D721Med (cell line): ENCODE measurements at places on chromosomes 7 and 10.

DNA sequence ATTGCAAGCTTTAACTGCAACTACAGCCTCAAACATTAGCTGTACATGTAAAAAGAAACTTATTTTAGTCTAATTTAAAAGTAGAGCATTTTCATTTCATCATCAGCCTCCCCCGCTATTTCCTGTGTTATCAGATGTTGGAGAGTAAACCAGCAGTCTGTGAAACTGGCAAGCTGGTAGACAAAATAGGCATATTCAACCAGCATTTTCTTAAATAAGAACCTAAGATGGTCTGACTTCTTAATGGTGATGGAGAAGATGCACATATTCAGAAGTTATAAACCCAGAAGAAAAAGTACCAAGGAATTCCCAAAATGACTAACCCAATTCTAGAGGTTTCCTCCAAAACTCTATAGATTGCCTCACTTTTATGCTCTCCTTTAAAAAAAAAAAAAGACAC lies 24.9 kb downstream of the PIK3AP1 start:
- no peak for DNase-seq

GRCh38 chr7:53350241-53350640 lies 314.8 kb downstream of the POM121L12 start:
- no peak for DNase-seq

DNA sequence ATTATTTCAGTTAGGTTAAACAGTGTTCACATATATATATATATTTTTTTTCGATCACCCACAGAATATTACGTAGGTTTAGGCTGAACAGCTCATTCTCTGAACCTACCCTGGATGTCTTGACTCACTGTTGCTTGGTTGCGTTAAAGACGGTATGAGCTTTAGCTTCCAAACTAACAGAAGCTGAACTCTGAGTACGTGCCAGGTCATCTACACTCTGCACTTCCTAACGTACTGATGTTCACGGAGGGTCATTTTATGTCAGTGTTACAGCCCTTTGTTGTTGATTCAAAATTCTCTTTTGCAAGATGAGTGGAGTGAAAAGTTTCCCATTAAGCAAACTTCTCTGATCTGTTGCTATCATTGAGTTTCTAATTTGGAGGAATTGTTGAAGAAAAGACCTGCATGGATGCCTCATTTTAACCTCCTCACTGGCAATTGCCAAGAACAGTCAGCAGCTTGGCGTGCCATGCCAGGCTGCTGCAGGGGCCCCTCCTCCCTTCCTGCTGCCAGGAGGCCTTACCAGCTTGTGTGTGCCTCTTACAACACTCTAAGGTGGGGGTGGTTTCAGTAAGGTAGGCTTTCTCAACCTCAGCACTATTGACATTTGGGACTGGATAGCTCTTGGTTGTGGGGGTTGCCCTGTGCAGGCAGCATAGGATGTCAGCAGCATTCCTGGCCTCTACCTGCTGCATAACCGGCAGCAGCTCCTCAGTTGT lies 44.3 kb downstream of the INSYN2A start:
- no peak for DNase-seq

DNA sequence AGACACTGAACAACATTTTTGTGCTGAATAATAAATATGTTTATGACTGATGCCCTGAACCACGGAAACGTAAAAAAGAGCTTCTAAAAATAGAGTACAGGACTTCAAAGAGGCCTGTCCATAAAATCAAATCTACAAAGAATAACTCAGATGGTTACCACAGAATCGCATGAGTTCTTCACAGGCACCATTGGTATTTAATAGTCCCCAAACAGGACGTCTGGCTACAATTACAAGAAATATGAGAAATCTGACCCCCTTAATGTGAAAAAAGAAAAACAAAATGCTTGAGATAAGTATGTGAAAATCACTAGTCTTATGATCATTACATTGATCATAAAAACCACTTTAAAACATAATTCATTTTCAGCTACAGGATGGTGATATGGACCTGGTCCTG lies 20.8 kb downstream of the CYTH3 start:
- DNase-seq = no peak

DNA sequence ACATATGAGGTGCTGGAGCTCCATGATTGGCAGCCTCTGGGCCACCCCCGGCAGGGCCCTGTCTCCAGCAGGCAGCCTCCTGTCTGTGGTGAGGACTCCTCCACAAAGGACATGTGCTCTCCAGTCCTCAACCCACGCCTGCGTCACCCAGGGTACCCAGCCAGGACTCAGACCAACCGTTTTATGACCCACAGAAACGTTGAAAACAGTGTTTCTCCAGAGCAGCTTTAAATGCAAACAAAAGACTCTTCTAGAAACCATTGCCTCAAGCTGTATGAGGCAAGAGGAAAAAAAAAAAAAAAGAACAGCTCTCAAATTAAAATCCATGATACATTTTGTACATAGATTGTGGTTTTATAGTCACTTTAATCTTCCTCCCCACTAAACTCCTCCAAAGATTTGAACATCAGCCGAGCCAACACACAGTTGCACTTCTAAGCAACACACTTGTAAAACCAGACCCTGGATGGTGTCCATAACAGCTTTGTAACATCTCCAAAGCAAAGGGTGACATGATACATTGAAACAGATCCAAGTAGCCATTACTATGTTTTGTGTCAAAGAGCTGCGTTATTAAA lies 175.0 kb upstream of the LYZL2 start:
- no peak for DNase-seq

GRCh38 chr7:100509231-100509630 lies 25.5 kb downstream of the NYAP1 start:
- DNase-seq = no peak

DNA sequence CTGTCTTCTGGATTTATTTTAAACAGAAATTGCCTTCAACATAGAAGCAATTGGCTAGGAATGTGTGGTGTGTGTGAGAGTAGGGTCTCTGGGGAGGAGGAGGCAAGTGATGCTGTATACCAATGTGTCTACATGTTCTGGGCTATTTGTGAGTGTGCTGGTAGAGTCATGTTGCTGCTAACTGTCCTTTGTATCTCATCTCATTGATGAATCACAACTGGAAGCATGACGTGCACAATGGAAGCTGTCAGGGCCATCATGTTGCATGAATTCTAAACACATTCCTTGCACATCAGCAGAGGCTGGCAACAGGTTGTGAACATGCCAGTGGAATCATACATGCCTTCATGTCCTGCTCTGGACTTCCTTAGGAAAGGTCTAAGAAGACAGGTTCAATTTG lies 199.7 kb downstream of the BMPER start:
- DNase-seq = no peak

GRCh38 chr7:5422396-5423305 lies 983 bp downstream of the TNRC18 start:
- peak; percentile 16 for DNase-seq

GRCh38 chr10:61993711-61994401 lies 92.4 kb downstream of the ARID5B start:
- DNase-seq = no peak

DNA sequence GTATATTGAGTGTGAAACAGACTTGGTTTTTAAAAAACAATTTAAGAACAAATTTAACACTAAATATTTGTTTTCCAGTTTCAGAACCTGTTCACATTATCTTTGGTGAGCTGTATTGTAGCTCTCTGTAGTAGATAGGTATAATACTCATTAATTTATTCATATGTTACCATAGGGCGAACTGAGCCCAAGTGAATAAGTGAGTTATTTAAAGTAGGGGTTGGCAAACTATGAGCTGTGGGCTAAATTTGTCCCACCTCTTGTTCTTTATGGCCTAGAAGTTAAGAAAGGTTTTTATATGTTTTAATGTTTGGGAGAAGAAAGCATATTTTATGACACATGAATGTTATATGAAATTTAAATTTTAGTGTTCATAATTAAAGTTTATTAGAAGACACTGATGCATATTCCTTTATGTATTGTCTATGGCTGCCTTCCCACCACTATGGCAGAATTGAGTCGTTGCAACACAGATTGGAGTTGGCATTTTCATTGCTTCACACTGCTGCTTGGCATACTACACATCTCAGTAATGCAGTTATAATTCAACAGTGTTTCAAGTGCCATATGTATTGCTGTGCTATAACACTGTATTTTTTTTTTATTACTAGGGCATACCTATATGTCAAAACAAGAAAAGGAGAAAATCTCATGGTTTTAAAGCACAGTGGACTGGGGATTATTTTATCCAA lies 146.5 kb downstream of the ADK start:
- DNase-seq = no peak

GRCh38 chr7:35761871-35762677 lies 38.8 kb upstream of the SEPTIN7 start:
- DNase-seq = no peak

DNA sequence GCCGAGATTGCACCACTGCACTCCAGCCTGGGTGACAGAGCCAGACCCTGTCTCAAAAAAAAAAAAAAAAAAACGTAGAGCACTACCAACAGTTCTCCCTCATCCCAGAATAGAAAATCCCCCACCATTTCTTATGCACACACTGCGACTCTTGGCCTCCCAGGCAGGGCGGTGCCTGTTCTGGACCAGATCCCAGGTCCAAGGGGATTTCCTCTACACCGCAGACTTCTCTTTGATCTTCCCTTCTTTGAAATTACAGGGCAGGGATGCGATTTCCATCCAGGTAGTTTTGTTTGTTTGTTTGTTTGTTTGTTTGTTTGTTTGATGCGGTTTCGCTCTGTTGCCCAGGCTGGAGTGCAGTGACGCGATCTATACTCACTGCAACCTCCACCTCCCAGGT lies 91.8 kb downstream of the SEPTIN14 start:
- no peak for DNase-seq

- DNase-seq = no peak
These were observed 3.1 kb upstream of the ZNF12 start for GRCh38 chr7:6709808-6710207.

DNA sequence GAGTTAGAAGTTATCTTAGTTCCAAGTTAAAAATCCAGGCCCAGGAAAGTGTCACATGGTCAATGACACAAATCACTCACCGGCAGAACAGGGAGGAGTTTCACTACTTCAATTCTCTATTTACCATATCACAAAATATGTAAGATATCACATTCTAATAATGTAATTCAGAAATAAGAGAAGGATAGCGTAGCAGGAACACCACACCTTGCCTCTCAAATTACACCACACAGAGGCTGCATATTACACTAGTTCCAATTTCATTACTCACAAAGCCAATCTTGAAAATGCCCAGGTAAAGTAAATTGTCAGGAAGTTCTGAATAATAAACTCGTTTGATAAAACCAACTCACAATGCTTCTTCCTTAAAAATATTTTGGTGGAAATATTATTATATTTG lies 169.2 kb downstream of the CTTNBP2 start:
- no peak for DNase-seq

DNA sequence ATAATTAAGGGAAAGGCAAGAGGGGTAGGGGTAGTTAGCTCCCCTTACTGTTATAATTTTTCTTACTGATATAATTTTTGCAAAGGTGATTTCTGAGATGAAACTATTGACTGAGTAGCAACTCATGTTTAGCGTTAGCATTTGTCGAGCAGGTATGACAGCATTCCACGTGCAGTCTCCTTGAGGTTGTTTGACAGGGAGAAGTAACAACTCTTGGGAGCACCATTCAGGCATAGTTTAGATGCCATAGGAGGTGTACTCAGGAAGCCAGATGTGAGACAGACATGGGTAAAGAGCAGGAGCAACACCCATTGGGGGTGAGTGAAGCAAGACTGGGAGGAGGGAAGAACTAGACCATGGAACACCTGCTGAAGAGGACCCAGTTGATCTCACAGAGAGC lies 96.6 kb upstream of the KLF6 start:
- no peak for DNase-seq

- no peak for DNase-seq
These were observed 21.2 kb upstream of the NPS start for GRCh38 chr10:127527891-127528290.

DNA sequence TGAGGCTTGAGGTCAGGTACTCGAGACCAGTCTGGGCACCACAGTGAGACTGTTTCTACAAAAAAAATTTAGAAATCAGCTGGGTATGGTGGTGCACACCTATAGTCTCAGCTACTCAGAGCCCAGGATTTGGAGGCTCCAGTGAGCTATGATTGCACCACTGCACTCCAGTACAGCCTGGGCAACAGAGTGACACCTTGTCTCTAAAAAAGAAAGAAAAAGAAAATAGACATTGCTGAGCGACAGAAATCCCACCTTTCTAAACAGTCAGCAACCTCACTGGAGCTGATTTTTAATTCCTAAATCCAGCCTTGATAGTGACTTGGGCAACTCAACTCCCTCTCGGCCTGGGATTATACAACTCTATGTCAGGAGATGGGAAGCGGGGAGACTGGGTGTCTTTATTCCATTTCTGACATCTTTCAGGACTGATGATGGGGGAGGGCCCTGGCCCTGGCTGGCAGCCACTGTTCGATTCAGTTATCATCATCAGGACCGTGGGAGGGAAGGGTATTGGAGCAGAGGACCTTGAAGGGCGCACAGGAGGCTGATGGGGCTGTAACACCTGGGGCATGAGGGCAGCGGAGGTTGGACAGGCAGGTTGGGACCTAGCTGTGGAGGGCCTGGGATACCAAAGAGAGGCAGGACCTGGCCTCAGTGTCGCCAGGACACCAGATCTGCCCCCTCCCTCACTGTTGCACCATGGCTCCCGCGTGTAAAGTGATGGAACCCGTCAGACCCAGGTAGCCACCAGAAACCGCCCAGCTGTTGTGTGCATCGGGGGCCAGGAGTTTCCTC lies 14.7 kb downstream of the HSPB1 start:
- no peak for DNase-seq

GRCh38 chr7:141456298-141456697 lies 94.9 kb upstream of the AGK start:
- DNase-seq = no peak
